ENCODE measurements at places on chromosomes 7 and 10.

DNA sequence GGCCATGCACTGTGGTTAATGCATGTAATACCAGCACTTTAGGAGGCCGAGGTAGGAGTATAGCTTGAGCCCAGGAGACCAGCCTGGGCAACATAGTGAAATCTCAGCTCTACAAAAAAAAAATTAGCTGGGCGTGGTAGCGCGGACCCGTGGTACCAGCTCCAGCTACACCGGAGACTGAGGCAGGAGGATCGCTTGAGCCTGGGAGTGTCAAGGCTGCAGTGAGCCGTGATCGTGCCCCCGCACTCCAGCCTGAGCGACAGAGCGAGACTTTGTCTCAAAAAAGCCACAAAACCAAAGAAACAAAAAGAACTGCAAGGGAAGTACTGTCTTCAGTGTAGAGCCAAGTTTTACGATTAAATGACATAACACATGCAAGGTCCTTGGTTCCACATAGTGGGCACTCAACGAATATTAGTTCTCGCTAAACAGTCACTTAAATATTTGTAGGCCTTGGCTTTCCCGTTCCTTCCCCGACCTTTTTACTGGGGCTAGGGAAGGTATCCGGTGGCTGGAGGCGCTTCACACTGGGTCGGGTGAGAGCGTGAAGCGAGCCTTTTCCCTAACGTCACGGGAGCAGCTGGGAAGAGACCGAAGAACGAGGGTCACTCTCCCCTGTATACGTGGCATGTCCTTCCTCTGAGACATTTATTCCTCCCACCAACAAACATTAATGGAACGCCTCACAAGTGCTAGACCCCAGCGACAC, 993 bp upstream of the SND1 start:
- DNase-seq, result peak; percentile 54

- no peak for DNase-seq
These were observed 77.8 kb downstream of the PDGFA start for GRCh38 chr7:441684-442421.

GRCh38 chr7:100429637-100430492, at the start of gene MEPCE:
Gene MEPCE, plus strand, starts transcription at chr7:100429831. Its CDS starts 188 bp downstream, at chr7:100430019.
- DNase-seq, result peak; percentile 96

GRCh38 chr10:21293518-21294356, 231.7 kb downstream of the SKIDA1 start:
- DNase-seq, result no peak

DNA sequence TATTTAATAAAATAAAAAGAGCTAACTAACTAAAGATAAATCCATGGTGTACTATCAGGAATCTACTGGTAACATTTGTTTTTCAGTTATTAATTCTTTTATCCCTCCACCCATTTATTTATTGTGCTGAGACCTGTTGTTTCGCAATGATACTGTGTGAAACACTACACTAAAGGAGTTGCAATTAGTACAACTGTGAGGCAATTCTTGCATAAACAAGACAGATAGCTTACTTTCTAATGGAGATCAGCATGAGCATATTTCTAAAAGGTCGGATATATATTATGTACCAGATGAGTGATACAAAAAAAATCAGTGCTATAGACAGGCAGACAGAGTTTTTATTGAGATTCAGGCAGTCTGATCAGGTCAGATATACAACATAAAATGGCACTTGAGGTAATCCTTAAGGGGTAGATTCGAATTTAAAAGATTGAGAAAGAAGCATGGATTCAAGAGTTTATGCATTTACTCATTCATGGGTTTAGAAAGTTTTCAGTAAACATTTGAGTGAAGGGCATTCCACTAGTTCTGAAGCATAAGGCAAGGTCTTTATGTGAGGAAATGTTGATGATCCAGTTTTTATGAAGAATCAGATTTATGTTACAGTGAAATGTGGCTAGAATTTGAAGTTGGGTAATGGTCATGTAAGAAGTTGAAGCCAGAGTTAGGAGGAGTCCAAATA, 147.6 kb downstream of the POLR1F start:
- DNase-seq, result no peak

GRCh38 chr10:131750973-131751826, 149.6 kb upstream of the PPP2R2D start:
- no peak for DNase-seq

- no peak for DNase-seq
These were observed 44.1 kb upstream of the TARP start for GRCh38 chr7:38317515-38317914.

- DNase-seq, result peak; percentile 39
These were observed 220.0 kb downstream of the ARHGAP21 start for GRCh38 chr10:24503461-24504320.

GRCh38 chr10:128306535-128306934, 180.3 kb upstream of the MKI67 start:
- DNase-seq, result no peak

DNA sequence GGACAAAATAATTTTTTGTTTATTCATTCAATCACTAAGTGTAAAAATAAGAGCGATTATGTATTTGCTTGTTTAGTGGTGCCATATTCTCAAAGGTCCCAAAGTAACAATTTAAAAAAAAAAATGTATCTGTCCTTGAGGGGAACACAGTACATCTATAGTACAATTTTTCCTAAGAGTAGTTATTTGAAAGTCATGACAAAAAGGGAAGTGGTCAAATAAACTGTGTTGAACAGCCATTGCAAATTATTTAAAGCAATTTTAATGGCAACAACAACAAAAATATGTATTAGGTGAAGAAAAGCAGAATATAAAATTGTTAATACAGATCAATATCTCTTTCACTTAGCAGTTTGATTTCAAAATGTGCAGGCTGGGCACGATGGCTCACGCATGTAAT, 943.5 kb downstream of the CNTNAP2 start:
- no peak for DNase-seq

DNA sequence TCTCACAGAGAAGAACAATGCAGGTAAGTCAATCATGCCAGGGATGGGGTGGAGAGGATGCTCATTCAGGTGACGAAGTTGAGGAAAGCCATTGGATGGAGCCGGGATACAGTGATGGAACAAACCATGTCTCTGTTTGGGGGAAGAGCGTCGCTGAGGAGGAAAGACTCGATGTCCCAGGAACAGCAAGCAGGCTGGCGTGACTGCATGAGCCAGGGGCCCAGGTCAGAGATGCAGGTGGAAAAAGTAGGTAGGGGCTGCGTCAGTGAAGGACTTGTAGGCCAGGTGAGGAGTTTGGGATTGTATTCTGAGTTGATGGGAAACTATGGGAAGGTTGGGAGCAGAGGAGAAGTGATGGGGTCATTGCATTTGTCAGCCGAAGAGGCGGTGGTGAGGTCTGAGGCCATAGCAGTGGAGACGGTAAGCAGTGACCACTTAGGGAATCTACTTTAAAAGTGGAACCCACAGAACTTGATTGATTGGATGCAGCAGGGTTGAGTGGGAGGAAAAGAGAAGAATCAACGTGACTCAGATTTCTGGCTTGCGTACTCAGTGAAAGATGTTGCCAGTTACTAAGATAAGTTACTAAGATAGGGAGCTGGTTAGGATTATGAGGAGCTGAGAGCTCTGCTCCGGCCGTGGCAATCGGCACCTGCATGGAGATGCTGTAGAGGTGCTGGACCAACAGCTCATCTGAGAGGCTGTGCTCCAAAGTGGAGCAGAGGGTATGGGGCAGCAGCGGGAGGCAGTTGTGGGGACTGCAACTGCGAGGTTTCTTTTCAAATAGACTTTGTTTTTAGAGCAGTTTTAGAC, 12.5 kb upstream of the IL2RA start:
- no peak for DNase-seq

DNA sequence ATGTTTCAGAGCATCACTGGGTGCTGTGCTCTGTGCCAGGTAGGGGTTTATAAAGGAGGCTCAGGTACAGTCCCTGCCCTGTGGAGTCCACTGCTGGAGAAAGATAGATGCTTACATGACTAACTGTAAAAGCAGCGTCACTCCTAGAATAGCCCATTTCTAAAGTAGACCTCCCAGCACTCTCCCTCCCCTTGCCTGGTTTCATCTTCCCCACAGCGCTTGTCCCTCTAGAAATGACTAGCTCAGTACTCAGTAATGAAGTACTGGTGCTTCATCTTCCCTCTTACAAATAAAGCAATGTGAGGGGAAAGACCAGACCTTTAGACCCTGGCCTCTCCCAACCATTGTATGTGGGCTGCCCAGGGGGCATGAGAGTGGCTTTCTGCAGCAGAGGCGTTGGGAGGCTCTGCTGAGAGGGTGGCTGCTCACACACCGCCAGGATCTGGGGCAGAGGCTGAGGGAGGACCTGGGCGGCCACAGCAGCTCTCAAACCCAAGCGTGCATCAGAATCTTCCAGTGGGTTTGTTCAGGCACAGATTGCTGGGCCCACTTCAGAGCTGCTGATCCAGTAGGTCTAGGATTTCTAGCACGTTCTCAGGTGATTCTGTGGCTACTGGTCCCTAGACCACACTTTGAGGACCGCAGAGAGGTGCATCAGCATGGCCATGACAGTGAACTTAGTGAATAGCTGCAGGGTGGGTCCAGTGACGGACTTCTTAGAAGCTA, 110.3 kb upstream of the ANLN start:
- no peak for DNase-seq

GRCh38 chr7:73577627-73578341, 595 bp downstream of the TBL2 start:
- no peak for DNase-seq

DNA sequence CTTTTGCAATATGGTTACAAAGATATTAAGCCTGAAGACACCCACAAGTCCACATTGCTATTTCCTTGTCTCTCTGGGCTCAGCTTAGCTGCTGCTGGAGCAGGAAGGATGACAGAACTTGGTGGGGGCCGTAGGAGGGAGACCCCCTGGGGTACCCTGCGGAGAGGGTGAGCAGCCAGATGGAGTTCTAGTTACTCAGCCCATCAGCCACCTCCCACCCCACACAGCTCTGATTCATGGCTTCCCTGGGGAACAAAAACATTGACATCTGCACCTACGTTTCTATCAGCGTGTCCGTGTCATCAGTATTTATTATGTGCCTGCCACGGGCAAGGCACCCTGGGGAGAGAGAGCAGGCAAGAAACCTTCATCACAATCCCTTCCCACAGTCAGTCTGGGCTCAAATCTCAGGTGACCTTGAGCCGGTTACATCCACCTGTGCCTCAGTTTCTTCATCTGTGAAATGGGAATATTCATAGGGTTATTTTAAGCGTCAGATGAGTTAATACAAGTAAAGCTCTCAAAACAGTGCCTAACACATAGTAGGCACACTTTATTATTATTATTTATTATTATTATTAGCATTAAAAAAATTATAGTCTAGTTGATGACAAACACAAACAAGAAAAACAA, 131.5 kb downstream of the C10orf105 start:
- no peak for DNase-seq

GRCh38 chr7:70338015-70338414, 739.7 kb downstream of the AUTS2 start:
- no peak for DNase-seq

DNA sequence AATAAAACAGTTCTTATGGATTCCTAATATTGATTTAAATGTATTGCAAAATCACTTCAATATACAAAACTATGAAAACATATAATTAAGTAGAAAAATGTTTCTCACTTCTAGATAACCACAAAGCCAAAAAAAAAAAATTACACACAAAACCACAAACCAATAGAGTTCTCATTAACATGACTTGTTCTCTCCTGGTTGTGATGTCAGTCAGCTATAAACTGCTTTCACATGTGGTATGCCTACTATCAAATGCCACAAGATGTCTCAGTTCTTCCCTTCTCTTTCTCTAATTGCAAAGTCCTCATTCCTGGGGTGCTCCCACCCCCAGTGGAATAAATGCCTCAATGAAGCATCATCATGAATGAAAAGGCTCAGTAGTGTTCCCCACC, 16.6 kb downstream of the GNAI1 start:
- no peak for DNase-seq

- DNase-seq, result no peak
These were observed 116.3 kb upstream of the RET start for GRCh38 chr10:42960491-42960990.

DNA sequence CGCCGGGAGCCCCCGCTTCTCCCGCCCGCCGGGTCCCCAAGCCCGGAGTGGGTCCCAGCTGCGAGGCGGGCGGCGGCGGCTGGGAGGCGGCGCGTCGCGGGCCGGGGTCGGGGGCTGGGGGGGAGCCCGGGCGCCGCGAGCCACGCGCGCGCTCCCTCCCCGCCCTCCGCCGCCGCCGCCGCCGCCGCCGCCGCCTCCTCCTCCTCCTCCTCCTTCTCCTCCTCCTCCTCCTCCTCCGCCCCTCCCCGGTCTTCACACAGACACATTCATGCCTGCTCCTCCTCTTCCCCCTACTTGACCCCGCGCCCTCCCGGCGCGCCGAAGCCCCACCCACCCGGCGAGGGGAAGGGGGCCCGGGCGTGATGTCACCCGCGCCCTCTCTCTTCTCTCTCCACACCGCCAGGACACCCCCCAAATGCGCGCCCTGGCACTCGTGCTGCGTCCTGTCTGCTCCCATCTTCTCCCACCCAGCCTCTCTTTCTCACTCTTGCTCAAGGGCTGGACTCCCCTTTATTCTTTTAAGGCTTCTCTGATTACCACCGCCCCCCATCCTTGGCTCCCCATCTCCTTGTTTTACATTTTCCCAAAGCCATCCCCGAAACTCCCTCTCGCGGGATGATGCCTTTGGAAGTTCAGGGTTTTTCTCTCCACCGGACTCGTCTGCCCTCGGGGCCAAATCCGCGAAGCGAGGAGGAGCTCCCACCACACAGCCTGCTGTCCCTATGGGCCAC, 967 bp upstream of the GLI3 start:
- DNase-seq, result no peak

- DNase-seq, result no peak
These were observed 34.6 kb downstream of the UNCX start for GRCh38 chr7:1267016-1267900.

DNA sequence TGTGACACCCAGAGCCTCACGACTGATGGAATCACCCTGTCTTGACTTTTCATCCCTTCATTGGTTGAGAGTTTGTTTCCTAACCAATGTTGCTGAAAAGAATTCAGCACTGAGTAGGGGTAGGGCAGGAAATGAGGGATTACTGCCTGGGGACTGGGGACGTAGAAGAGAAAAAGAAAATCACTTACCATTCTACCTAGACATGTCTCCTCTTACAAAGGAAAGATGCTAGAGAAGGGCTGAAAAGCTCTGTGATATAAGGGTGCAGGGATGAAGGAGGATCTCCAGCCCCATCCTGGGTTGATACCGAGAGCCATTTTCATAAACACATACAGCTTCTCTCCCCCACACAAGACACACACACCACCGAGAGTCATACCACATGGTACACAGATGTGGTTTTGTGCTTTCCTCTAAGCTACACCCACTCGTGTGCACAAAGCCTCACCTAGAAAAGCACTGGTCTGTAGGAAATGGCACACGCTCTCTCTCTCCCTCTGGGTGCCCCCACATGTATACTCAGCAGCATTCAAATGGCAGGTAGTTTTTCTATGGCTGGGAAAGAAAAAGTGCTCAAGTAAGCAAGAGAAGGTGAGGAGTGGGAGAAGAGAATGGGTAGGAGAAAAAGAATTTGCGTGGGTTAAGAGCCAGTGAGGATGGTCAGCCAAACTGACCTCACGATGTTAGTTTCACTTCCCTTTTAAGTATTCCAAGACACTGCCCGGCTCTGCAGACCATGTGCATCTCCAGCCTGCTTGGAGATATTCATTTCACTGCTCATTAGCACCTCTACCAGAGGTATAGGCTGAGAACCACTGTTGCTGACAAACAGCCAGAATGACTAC, 85.8 kb downstream of the CALD1 start:
- no peak for DNase-seq

- DNase-seq, result no peak
These were observed 673.8 kb downstream of the INHBA start for GRCh38 chr7:41029072-41029499.

All from renal pelvis (tissue), 12 donors.